ENCODE measurements at places on chromosomes 7 and 10.

DNA sequence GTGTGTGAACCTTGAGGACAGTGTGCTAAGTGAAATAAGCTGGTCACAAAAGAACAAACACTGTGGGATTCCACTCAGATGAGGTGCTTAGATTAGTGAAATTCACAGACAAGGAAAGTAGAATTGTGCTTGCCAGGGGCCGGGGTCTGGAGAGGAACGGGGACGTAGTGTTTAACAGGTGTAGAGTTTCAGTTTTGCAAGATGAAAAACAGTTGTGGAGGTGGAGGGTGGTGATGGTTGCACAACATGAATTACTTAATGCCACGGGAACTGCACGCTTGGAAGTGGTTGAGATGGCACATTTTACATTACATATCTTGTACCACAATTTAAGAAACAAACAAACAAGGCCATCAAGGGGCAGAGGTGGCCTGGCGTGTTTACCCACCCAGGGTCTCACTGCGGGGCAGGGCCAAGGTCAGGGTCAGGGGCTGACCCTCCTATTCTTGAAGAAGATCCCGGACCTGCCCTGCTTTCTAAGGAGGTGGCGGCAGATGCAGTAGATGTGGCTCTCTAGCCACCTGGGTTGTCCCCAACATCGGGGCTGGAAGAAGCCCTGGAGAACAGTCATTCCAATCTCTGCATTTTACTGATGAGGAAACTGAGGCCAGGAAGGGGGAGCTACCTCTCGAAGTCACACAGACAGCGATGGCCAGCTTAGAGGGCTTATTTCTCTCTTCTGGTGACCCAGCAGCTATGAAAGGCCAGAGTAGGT, 91.5 kb upstream of the LRRC4 start:
- no peak for DNase-seq

- no peak for DNase-seq
Observed at GRCh38 chr7:156073366-156074052, 261.2 kb upstream of the SHH start.

GRCh38 chr7:103685646-103686045, 239.6 kb upstream of the SLC26A5 start:
- DNase-seq = no peak

GRCh38 chr7:154928136-154929005, 74.6 kb downstream of the PAXIP1 start:
- peak; percentile 91 for DNase-seq

- no peak for DNase-seq
Observed at GRCh38 chr7:42674541-42674940, 237.3 kb downstream of the C7orf25 start.

GRCh38 chr7:23276376-23276775, 22.8 kb upstream of the MALSU1 start:
- no peak for DNase-seq

DNA sequence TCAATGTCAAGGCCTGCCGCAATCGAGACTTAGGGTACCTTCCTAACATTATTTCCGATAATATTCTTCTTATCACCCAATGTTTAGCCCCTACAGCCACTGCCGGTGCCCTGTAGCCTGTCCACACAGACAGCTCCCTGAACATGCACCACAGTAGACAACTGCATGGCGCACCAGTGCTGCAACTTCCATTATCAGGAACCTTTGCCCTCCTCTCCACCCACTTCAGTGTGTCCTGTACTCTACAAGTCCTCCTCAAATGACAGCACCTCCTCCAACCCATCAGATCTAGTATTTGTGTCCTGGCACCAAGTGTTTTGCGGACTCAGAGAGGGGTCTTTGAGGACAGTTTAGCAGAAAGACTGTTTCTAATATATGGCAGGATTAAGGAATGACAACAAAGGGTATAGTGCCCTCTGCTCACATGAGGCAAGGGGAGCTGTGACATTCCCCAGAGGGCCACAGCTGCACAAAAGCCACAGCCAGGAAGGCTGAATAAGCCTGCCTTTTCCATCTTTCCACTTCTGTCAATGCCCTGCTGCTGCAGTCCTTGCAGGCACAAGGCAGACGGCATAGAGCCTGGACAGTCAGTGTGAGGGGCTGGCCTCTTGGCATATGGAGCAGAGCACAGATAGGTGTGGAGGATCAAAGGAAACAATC, 335.4 kb downstream of the PARD3 start:
- DNase-seq = no peak

Measured in GM12864 (cell line).